ENCODE measurements at places on chromosomes 5 and 9. TPM values are rescaled to one million over a fixed set of nuclear protein-coding genes. Genes with fewer than 3 reads are reported as not detected.

GRCh38 chr9:123281659-123282350 is 13.4 kb upstream of the STRBP start:
- no peak for DNase-seq

DNA sequence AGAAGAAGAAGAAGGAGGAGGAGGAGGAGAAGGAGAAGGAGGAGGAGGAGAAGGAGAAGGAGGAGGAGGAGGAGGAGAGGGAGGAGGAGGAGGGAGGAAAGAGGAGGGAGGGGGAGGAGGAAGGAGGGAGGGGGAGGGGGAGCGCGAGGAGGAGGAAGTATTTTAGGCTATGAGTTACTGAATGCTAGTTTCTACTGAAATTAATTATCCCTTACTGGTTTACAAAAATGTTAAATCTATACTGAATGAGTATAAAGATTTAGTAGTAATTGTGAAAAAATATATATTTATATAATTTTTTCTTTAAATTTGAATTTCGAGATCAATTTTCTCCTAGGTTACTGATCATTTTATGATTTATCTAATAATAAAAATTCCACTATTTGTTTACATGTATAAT is 1769.0 kb upstream of the NUDT12 start:
- DNase-seq = no peak

DNA sequence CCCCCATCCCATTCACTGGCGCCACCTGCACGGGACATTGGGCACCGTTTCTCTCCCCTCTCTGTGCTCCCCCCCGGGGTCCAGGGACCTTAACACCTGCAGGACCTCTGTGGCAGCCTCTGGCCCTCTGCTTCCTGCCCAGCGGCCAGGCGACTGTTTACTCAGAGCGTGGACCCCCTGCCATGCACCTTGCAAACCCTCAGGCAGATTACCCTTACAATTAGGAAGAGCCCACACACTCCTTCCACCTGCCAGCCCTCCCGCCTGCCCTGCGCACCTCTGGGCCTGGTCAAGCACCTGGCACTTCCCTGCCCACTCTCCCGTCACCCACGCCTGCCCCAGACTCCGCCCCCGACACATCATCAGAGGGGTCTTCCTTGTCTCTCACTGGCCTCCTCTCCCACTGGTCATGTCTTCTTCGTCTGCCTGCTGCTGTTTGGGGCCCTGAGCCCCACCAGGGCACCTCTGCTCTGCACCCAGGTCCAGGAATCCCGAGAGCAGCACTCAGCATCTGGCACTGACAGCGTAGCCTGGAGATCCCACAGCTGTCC is 281.3 kb upstream of the IRX4 start:
- DNase-seq = no peak

The HCN1 gene
- not detected for total RNA-seq
